Glutamatergic neuron (in vitro differentiated cells): ENCODE measurements at places on chromosomes 2 and 18. TPM values are rescaled to one million over a fixed set of nuclear protein-coding genes. Genes with fewer than 3 reads are reported as not detected.

DNA sequence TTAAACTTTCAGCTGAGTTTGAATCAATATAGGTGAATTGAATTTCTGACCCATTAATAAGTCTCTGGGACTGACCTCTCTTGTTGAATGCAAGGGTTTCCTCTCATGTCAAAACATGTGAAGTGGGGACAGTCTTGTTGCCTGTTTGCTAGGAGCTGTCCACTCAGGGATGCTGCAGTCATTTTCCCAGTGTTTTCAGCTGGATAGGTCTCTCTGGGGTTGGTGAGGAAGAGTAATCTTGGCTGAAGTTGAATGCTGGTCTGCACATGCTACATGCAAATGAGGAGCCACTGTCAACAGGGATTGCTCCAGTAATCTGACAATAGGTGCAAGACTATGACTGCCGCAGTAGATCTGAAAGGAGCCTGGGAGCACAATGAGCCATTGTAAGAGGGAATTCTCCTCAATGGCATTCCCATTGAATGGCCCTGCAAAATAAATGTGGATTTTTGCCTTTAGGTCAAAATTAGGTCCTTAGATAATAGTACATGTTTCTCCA lies 34.1 kb upstream of the IL1RL1 start:
- no peak overlapping the region for H3K4me3 ChIP-seq
- H3K27ac ChIP-seq = no peak overlapping the region
- H3K27me3 ChIP-seq = no peaks in the 10 kb centered on the region
- no peaks in the 10 kb centered on the region for H3K36me3 ChIP-seq
- no peaks in the 10 kb centered on the region for H3K4me1 ChIP-seq
- no peak for DNase-seq

GRCh38 chr2:90069290-90069894 lies 1377.9 kb downstream of the RPIA start:
- H3K4me3 ChIP-seq = no peak overlapping the region
- no peak overlapping the region for H3K27ac ChIP-seq
- no peaks in the 10 kb centered on the region for H3K4me1 ChIP-seq
- peaks cover 4% of the 10 kb centered on the region for H3K27me3 ChIP-seq

DNA sequence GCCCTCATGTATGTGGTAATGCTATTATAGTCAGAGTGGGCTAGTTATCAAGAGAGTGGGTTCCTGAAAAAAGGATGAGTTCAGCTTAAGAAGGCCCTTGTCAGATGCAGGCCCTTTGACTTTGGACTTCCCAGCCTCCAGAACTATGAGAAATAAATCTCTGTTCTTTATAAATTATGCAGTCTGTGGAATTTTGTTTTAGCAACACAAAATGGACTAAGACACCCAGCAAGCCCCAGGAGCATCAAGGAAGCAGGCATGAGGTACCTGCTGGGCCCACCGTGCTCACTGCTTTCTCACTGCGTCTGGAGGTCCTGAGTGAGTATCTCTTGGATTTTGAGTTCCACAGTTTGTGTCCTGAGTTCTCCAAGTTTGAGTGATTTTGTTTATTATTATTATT lies 35.9 kb upstream of the LIPG start:
- DNase-seq = no peak
- H3K36me3 ChIP-seq = no peaks in the 10 kb centered on the region
- H3K27ac ChIP-seq = no peak overlapping the region
- H3K4me1 ChIP-seq = peaks cover 6% of the 10 kb centered on the region
- H3K4me3 ChIP-seq = no peak overlapping the region
- no peaks in the 10 kb centered on the region for H3K27me3 ChIP-seq

The DPP4 gene
- 0.20 TPM for total RNA-seq

The TANC1 gene
- 14.9 TPM for total RNA-seq

- peak overlapping the region; percentile 38 for H3K4me3 ChIP-seq
- H3K27ac ChIP-seq = no peak overlapping the region
- H3K27me3 ChIP-seq = peaks cover 2% of the 10 kb centered on the region
- H3K36me3 ChIP-seq = no peaks in the 10 kb centered on the region
- peaks cover 65% of the 10 kb centered on the region for H3K4me1 ChIP-seq
These were observed 84.2 kb downstream of the LRRFIP1 start for GRCh38 chr2:237711458-237712150.

The KCNG2 gene
- 1.6 TPM for total RNA-seq

- H3K4me3 ChIP-seq = no peak overlapping the region
- H3K4me1 ChIP-seq = no peaks in the 10 kb centered on the region
- H3K27me3 ChIP-seq = no peaks in the 10 kb centered on the region
These were observed 175.6 kb downstream of the ARL6IP6 start for GRCh38 chr2:152894051-152894450.

The SERPINB3 gene
- not detected for total RNA-seq

DNA sequence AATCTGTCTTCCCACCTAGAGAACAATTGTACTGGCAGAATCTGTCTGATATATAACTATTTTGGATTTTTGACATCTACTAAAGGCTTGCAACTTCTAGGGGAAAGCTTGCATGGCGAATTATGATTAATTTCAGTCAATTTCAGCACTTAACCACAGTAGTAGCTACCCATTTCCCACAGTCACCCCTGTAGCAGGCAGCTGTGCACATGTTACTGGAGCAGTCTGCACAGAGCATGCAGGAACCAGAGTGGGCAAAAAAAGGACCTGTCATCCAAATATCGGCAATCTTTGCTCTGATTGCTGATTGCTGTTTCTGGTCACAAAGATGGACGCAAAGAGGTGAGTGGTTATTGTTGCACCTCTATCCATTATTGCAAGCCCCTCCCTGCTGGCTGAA lies 473.3 kb downstream of the SPAG16 start:
- H3K4me3 ChIP-seq = no peak overlapping the region
- no peaks in the 10 kb centered on the region for H3K4me1 ChIP-seq
- no peaks in the 10 kb centered on the region for H3K36me3 ChIP-seq
- H3K27me3 ChIP-seq = no peaks in the 10 kb centered on the region
- DNase-seq = no peak

The LYG1 gene
- total RNA-seq = 1.2 TPM

GRCh38 chr18:53795061-53795460 lies 429.4 kb downstream of the MBD2 start:
- DNase-seq = no peak
- H3K4me1 ChIP-seq = no peaks in the 10 kb centered on the region
- H3K27me3 ChIP-seq = peaks cover 2% of the 10 kb centered on the region
- no peak overlapping the region for H3K27ac ChIP-seq
- H3K4me3 ChIP-seq = no peak overlapping the region

GRCh38 chr2:218368621-218369153 lies 12.0 kb downstream of the CATIP start:
- H3K36me3 ChIP-seq = no peaks in the 10 kb centered on the region
- no peak overlapping the region for H3K27ac ChIP-seq
- H3K27me3 ChIP-seq = peaks cover 3% of the 10 kb centered on the region
- peaks cover 3% of the 10 kb centered on the region for H3K4me1 ChIP-seq

GRCh38 chr2:175743011-175743410 lies 259.1 kb downstream of the LNPK start:
- no peak for DNase-seq
- no peak overlapping the region for H3K4me3 ChIP-seq
- H3K36me3 ChIP-seq = no peaks in the 10 kb centered on the region
- H3K27me3 ChIP-seq = peaks cover 2% of the 10 kb centered on the region
- H3K4me1 ChIP-seq = peaks cover 6% of the 10 kb centered on the region

DNA sequence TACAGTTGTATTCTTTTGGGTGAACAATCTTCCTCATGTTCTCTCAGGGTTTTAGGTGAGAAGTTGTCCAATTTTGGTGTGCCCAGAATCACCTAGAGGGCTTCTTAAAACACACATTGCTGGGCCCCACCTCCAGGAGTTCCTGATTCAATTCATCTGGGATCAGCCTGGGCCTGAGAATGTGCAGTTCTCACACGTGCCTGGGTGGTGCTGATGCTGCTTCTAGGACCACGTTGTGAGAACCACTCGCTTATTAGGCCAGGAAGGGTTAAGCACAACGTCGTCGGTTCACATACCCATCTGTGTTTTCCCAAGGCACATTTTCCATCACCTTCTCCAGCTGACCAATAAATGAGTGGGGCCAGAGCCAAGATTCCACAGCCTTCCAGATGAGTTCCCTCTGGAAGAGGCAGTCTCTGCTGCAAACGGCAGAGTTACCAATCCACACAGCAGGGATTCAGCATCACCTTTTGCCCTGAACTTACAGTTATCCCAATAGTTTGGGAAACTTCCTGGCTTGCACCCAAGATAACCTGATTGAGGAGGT lies 277.7 kb upstream of the HNRNPA3 start:
- no peak overlapping the region for H3K4me3 ChIP-seq
- no peaks in the 10 kb centered on the region for H3K36me3 ChIP-seq
- DNase-seq = no peak
- H3K27me3 ChIP-seq = peaks cover 1% of the 10 kb centered on the region
- H3K4me1 ChIP-seq = peaks cover 8% of the 10 kb centered on the region

DNA sequence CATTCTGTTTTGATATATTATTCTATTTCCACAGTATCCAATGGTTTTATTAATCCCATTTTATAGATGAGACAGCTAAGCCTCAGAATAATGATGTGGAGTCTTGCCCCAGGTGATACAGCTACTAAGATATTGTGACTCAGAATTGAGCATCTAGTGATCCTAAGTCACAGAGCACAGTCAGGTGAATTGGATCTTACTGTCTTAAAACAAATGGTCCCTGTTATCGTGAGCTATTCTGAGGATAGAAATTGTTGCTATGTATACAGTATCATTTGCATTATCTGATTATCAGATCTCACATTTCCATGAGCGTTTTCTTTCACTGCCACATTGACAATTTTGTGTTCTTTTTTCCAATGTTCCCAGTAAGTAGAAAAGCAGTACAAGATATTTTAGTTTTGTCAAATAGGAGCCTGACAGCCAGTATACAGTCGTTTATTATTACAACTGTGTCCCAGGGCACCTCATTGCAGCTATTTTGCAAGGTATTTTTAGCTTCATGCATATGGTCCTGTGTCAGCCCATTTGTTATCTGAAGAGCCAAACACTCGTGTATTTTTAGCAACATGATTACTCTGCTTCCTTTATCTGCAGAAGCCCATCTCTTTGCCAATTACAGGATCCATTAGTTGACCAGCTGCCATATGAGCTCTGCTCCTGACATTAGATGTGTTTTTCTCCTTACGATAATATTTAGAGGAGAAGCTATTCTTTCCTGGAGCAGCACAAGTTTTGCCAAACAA lies 25.1 kb upstream of the SGPP2 start:
- peak overlapping the region; percentile 99 for H3K27ac ChIP-seq
- H3K4me1 ChIP-seq = peaks cover 15% of the 10 kb centered on the region
- H3K27me3 ChIP-seq = no peaks in the 10 kb centered on the region
- peaks cover 5% of the 10 kb centered on the region for H3K36me3 ChIP-seq
- peak overlapping the region; percentile 67 for H3K4me3 ChIP-seq
- DNase-seq = no peak

GRCh38 chr18:63837590-63837989 lies 49.9 kb upstream of the SERPINB2 start:
- H3K27me3 ChIP-seq = no peaks in the 10 kb centered on the region
- no peaks in the 10 kb centered on the region for H3K36me3 ChIP-seq
- no peaks in the 10 kb centered on the region for H3K4me1 ChIP-seq
- no peak overlapping the region for H3K4me3 ChIP-seq
- no peak overlapping the region for H3K27ac ChIP-seq
- no peak for DNase-seq

GRCh38 chr2:25674077-25674362 lies 643 bp upstream of the DTNB start:
- peaks cover 5% of the 10 kb centered on the region for H3K4me1 ChIP-seq
- no peak for DNase-seq
- H3K27me3 ChIP-seq = peaks cover 15% of the 10 kb centered on the region

The MLPH gene
- 4.3 TPM for total RNA-seq

GRCh38 chr2:199462956-199463692 lies 5.4 kb upstream of the SATB2 start:
- H3K27ac ChIP-seq = no peak overlapping the region
- peak overlapping the region; percentile 85 for H3K4me3 ChIP-seq
- H3K4me1 ChIP-seq = peaks cover 11% of the 10 kb centered on the region
- peak; percentile 91 for DNase-seq
- H3K27me3 ChIP-seq = peaks cover 44% of the 10 kb centered on the region

The MYO7B gene
- 0.29 TPM for total RNA-seq

DNA sequence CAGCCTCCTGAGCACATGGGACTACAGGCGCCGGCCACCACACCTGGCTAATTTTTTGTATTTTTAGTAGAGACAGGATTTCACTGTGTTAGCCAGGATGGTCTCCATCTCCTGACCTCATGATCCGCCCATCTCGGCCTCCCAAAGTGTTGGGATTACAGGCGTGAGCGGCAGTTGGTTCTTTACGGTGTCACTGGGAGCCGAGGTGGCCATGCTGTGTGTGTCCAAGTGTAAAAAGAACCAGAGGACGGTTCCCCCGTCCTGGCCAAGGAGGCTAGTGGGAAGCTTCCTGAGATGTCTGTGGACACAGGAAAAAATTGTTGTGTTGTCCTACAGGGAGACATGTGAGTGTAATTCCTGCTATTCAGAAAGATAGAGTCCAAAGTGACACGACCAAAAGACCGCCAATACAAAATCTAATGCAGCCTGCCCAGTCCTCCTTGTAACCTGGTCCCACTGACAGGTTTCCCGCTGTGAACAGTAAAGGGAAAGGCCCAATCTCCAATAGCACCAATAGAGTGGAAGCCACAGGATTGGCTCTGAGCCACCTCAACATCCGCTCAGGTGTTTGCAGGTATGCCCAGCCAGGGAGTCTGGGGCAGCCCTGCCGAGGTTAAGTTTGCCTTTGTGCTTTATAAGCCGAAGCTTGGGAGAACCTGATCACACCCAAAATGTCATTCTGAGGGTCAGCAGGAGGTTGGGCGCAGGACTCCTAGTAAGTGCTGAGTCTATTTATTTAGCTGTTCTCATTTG lies 40.6 kb downstream of the NCK2 start:
- no peak for DNase-seq
- H3K27me3 ChIP-seq = peaks cover 3% of the 10 kb centered on the region
- no peak overlapping the region for H3K27ac ChIP-seq
- no peak overlapping the region for H3K4me3 ChIP-seq
- peaks cover 32% of the 10 kb centered on the region for H3K4me1 ChIP-seq

GRCh38 chr2:237672731-237673129 lies 45.3 kb downstream of the LRRFIP1 start:
- no peak for DNase-seq
- H3K4me3 ChIP-seq = no peak overlapping the region
- H3K36me3 ChIP-seq = no peaks in the 10 kb centered on the region
- no peak overlapping the region for H3K27ac ChIP-seq

The C1QL2 gene
- not detected for total RNA-seq

The IHH gene
- total RNA-seq = not detected

- H3K4me1 ChIP-seq = peaks cover 19% of the 10 kb centered on the region
- peaks cover 4% of the 10 kb centered on the region for H3K36me3 ChIP-seq
- peaks cover 20% of the 10 kb centered on the region for H3K27me3 ChIP-seq
- H3K4me3 ChIP-seq = no peak overlapping the region
These were observed 3.0 kb upstream of the TGFA start for GRCh38 chr2:70556608-70557007.

The ATOH8 gene
- 9.0 TPM for total RNA-seq

DNA sequence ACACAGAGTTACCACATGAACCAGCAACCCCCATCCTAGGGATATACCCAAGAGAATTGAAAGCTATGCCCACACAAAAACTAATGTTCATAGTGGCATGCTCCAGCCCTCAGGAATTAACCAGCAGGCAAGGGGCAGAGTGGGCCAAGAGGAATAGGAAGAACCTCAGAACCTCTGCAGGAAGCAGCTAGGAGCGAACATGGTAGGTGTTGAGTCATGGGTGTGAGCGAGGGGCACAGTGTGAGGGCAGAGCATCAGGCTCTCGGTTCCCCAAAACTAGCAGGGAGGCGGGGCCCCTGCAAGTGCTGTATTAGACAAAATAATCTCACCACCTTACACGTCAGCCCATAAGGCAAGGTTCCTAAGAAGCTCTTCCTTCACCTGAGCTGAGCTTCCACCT lies 5.6 kb upstream of the RUFY4 start:
- no peaks in the 10 kb centered on the region for H3K36me3 ChIP-seq
- no peak overlapping the region for H3K27ac ChIP-seq
- no peaks in the 10 kb centered on the region for H3K4me1 ChIP-seq
- peaks cover 10% of the 10 kb centered on the region for H3K27me3 ChIP-seq

The KYNU gene
- not detected for total RNA-seq

The CLEC4F gene
- total RNA-seq = 0.66 TPM
